ENCODE measurements at places on chromosomes 16 and 17.

DNA sequence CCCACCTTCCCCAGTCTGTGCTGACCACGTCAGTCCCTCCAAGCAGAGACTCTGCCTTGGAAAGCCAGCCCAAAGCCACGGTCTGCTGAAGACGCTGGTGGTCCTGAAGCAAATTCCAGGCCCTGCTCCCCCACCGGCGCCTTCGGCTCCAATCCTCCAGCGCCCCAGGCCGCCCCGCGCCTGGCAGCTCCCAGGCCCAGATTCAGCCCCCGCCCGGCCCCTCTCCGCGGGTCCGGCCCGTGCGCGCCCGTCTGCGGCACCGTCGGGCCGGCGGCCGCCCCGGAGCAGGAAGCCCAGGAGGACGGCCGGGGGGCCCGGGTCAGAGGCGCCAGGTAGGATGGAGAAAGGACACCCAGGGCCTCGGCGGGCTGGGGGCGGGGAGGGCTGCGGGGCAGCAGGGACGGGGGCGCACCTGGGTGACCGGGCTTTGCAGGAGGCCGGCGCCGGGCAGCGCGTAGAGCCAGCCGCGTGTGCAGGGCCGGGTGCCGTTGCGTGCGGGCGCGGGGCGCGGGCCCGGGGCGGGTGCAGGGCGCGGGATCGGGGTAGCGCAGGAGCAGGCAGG is 594 bp upstream of the SLC22A31 start:
- no peak for DNase-seq

DNA sequence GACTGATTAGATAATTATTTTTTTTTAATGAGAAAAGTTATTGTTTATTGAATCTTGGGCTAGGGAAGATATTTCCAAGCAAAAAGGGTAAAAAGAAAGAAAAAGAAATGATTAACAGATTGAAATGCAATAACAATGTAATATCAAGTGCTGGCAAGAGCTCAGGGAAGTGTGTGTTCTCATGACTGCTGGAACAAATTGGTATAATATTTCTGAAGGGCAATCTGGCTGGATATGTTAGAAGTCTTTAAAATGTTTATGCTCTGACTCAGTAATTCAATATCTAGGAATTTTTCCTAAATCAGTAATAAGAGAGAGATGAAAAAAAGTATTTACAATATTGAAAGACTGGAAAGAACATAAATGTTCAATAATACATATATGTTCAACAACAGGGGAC is 7.6 kb upstream of the ZNF624 start:
- DNase-seq: no peak

- no peak for DNase-seq
Observed at GRCh38 chr16:26464576-26465266, 602.0 kb upstream of the C16orf82 start.

- no peak for DNase-seq
Observed at GRCh38 chr17:36597866-36598777, 3.3 kb upstream of the MRM1 start.

GRCh38 chr17:2202302-2202995 is 101.1 kb downstream of the SMG6 start:
- no peak for DNase-seq

DNA sequence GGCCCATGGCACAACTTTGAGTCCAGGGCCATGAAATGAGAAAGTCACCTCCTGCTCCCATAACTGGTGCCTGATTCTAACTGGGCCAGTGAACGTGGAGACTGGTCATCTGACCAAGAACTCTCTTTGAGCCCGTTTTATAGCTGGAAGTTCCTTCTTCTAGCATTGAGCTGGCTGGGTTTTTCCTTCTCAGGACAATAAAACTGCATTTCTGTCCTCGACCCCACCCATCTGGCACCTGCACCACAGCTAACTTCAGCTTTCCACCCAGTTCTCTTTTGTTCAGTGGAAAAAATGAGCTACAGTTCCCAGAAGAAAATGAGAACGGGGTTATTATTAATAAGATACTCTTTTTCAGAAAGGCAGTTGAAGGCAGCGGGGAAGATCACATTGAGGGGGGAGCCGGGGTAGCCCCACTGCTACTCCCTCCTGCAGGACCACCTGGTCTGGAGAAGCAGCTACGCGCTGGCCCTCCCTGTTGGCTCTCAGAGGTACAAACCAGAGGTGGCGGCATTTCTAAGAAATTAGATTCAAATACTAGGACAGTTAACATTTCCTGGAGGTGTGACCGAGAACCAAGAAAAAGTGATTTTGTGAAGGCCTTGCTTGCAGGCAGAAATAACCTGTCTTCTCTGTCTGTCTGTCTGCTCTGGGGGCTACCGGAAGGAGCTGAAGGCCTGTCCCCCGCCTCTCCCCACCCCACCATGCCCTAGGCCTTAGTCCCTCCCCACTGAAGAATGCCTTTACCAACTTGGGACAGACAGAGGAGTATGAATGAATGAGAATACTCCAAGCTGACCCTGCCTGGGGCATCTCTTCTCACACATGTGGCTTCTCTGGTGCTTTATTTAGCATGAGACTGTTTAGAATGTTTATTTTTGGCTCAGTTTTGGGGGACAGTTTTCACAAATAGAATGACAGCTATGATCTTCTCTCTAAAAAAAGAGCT is 123.9 kb downstream of the XYLT1 start:
- DNase-seq: no peak

DNA sequence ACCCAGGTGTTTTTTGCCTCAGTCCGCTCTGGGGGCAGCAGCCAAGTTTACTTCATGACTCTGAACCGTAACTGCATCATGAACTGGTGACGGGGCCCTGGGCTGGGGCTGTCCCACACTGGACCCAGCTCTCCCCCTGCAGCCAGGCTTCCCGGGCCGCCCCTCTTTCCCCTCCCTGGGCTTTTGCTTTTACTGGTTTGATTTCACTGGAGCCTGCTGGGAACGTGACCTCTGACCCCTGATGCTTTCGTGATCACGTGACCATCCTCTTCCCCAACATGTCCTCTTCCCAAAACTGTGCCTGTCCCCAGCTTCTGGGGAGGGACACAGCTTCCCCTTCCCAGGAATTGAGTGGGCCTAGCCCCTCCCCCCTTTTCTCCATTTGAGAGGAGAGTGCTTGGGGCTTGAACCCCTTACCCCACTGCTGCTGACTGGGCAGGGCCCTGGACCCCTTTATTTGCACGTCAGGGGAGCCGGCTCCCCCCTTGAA is 2.1 kb upstream of the C17orf107 start:
- no peak for DNase-seq
